ENCODE measurements at places on chromosomes 12 and 14. TPM values are rescaled to one million over a fixed set of nuclear protein-coding genes. Genes with fewer than 3 reads are reported as not detected.

GRCh38 chr12:79056775-79057174, 192.2 kb downstream of the SYT1 start:
- no peak for DNase-seq
- H3K4me3 ChIP-seq: no peak overlapping the region
- H3K36me3 ChIP-seq: no peaks in the 10 kb centered on the region
- no peaks in the 10 kb centered on the region for H3K4me1 ChIP-seq

- no peak overlapping the region for H3K4me3 ChIP-seq
- H3K27ac ChIP-seq: no peak overlapping the region
- H3K27me3 ChIP-seq: no peaks in the 10 kb centered on the region
Observed at GRCh38 chr14:70525691-70526090, 9.1 kb downstream of the ADAM20 start.

DNA sequence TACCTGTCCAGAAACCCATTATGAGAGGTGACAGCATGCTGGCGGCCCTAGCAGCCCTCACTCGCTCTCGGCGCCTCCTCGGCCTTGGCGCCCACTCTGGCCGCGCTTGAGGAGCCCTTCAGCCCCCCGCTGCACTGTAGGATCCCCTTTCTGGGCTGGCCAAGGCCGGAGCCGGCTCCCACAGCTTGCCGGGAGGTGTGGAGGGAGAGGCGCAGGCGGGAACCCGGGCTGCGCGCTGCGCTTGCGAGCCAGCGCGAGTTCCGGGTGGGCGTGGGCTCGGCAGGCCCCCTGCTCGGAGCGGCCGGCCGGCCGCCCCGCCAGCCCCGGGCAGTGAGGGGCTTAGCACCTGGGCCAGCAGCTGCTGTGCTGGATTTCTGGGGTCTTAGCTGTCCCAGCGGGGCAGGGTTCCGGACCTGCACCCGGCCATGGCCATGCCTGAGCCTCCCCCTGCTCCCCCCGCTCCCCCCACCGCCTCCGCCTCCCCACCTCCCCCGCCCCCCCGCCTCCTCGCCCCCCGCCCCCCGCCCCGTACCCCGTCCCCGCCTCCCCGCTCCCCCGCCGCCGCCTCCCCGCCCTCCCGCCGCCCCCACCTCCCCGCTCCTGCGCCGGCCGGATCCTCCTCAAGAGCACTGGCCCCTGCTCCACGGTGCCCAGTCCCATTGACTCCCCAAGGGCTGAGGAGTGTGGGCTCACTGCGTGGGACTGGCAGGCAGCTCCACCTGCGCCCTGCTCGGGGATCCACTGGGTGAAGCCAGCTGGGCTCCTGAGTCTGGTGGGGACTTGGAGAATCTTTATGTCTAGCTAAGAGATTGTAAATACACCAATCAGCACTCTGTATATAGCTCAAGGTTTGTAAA, 163.1 kb downstream of the KLHL28 start:
- H3K36me3 ChIP-seq: no peaks in the 10 kb centered on the region
- no peaks in the 10 kb centered on the region for H3K4me1 ChIP-seq
- H3K27me3 ChIP-seq: no peaks in the 10 kb centered on the region
- DNase-seq: no peak
- H3K4me3 ChIP-seq: no peak overlapping the region

- no peaks in the 10 kb centered on the region for H3K36me3 ChIP-seq
- no peak for DNase-seq
- no peak overlapping the region for H3K4me3 ChIP-seq
- H3K27ac ChIP-seq: no peak overlapping the region
- peaks cover 5% of the 10 kb centered on the region for H3K4me1 ChIP-seq
- no peaks in the 10 kb centered on the region for H3K27me3 ChIP-seq
Observed at GRCh38 chr14:72498646-72499045, 395.3 kb downstream of the DPF3 start.

The ABHD12B gene
- total RNA-seq: not detected

DNA sequence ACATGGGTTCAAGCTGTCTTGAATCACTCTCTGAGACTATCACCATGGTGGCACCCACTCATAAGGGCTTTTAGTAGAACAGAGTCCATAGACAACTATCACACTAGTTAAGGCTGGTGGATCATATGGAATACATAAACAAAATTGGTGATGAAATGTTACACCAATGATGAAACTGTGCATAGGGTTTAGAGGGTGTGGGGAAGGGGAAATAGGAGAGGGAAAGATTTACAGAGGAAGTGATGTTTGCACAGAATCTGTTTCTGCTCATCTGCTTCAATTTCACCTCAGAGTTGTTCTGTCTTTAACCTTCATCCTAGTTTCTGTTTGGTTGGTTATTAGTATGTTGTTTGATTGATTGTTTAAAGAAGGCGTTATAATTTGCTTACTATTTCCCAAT, 2.4 kb upstream of the RXYLT1 start:
- no peaks in the 10 kb centered on the region for H3K27me3 ChIP-seq
- peaks cover 2% of the 10 kb centered on the region for H3K36me3 ChIP-seq
- H3K4me3 ChIP-seq: no peak overlapping the region
- peaks cover 7% of the 10 kb centered on the region for H3K4me1 ChIP-seq
- H3K27ac ChIP-seq: no peak overlapping the region

- H3K27ac ChIP-seq: peak overlapping the region; percentile 52
- no peak for DNase-seq
- H3K4me3 ChIP-seq: peak overlapping the region; percentile 66
Observed at GRCh38 chr14:101813171-101813759, 51.8 kb downstream of the PPP2R5C start.

The CKAP4 gene
- total RNA-seq: 23.6 TPM

The TDRD9 gene
- total RNA-seq: not detected

The SLCO1B1 gene
- not detected for total RNA-seq

The MLF2 gene
- 125 TPM for total RNA-seq

The GYS2 gene
- not detected for total RNA-seq

GRCh38 chr14:21268617-21269251, 508 bp downstream of the HNRNPC start:
- peak overlapping the region; percentile 100 for H3K27ac ChIP-seq
- no peaks in the 10 kb centered on the region for H3K27me3 ChIP-seq
- H3K36me3 ChIP-seq: peaks cover 16% of the 10 kb centered on the region
- H3K4me1 ChIP-seq: peaks cover 18% of the 10 kb centered on the region
- peak overlapping the region; percentile 98 for H3K4me3 ChIP-seq

GRCh38 chr12:13250416-13250815, 53.9 kb downstream of the EMP1 start:
- H3K4me1 ChIP-seq: no peaks in the 10 kb centered on the region
- no peak for DNase-seq
- peaks cover 1% of the 10 kb centered on the region for H3K27me3 ChIP-seq
- H3K36me3 ChIP-seq: no peaks in the 10 kb centered on the region

DNA sequence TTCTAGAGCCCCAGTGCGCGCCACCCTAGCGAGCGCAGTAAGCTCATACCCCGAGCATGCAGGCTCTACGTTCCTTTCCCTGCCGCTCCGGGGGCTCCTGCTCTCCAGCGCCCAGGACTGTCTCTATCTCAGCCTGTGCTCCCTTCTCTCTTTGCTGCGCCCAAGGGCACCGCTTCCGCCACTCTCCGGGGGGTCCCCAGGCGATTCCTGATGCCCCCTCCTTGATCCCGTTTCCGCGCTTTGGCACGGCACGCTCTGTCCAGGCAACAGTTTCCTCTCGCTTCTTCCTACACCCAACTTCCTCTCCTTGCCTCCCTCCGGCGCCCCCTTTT, 791 bp downstream of the TMEM233 start:
- no peak for DNase-seq
- no peak overlapping the region for H3K4me3 ChIP-seq
- no peaks in the 10 kb centered on the region for H3K36me3 ChIP-seq
- H3K27me3 ChIP-seq: peaks cover 10% of the 10 kb centered on the region
- H3K27ac ChIP-seq: no peak overlapping the region
- H3K4me1 ChIP-seq: no peaks in the 10 kb centered on the region

The NACA gene
- total RNA-seq: 1,218 TPM

The KRT74 gene
- not detected for total RNA-seq

The SAMD15 gene
- total RNA-seq: 1.1 TPM

DNA sequence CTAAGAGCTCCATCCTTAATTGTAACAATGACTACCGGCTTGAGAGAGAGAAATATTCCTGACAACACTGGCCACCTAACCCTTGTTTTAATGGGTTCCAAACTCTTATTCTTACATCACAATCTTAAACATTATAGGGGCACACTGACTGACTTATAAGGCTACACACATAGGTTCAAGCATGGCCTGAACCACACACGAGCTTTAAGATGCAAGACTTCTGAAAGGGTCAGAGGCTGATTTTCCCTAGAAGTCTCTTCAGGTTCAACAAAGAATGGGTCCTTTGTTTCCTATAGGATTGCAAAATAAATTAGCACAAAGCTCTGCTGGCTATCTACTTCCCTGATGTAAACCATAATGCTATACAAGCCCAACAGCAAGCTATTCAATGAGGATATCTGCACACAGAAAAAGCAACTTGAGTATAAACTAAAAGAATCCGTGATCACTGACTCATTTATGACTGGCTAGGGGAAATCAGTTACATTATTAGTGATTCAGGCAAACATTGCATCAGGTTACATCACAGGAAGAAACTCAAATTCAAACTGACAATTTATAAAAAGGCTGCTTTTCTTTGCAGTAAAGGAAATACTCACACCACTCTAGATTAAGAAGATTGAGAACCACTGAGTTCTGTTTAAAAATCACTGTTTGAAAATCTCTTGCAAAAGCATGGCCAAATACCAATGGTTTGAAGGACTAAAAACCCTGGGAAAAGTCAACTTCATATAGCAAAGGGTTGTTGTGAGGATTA, 8.5 kb downstream of the BTG1 start:
- H3K4me1 ChIP-seq: peaks cover 13% of the 10 kb centered on the region
- H3K36me3 ChIP-seq: no peaks in the 10 kb centered on the region
- H3K27ac ChIP-seq: peak overlapping the region; percentile 85
- H3K4me3 ChIP-seq: peak overlapping the region; percentile 89

GRCh38 chr14:54771411-54772027, 131.1 kb downstream of the GCH1 start:
- no peak for DNase-seq
- no peak overlapping the region for H3K4me3 ChIP-seq
- peaks cover 20% of the 10 kb centered on the region for H3K4me1 ChIP-seq
- H3K27me3 ChIP-seq: no peaks in the 10 kb centered on the region
- H3K36me3 ChIP-seq: no peaks in the 10 kb centered on the region

The REM2 gene
- total RNA-seq: 0.66 TPM

- DNase-seq: no peak
- H3K4me3 ChIP-seq: no peak overlapping the region
- H3K27me3 ChIP-seq: no peaks in the 10 kb centered on the region
Observed at GRCh38 chr12:54831631-54832030, 22.7 kb upstream of the MUCL1 start.

DNA sequence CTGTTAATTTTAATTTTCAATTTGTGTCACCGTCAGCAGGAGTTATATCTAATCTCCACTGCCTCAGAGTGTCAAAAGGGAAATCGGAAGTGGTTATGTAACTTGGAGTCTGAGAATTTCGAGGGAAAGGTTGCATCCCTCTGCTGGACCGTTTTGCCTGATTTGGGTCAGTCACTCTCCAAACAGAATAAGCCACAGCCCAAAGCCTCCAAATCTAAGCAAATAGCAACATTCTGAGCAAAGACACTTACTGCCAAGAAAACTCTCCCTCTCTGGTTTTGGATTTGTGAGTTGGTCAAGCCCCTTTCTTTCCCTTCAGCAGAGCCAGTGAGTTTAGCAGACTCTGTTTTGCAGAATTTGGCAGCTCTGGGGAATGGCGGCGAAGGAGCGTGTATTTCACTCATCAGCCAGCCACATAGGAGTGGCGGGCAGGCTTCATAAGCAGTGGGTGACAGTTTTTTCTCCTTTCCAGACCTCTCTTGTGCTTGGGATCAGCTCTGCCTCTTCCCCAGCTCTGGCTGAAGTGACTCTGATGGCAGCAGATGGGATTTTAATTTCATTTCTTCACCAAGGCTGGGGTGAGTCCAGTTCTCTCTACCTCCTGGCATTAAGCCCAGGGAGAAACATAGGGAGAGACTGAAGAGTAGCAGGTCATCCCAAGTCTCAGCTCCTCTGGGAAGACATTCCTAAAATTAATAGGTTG, 218.7 kb upstream of the NOS1 start:
- no peaks in the 10 kb centered on the region for H3K36me3 ChIP-seq
- no peak overlapping the region for H3K4me3 ChIP-seq
- H3K27me3 ChIP-seq: peaks cover 2% of the 10 kb centered on the region
- H3K4me1 ChIP-seq: no peaks in the 10 kb centered on the region

- H3K36me3 ChIP-seq: no peaks in the 10 kb centered on the region
- H3K4me1 ChIP-seq: no peaks in the 10 kb centered on the region
- H3K4me3 ChIP-seq: no peak overlapping the region
- no peak overlapping the region for H3K27ac ChIP-seq
- H3K27me3 ChIP-seq: no peaks in the 10 kb centered on the region
Observed at GRCh38 chr14:70052990-70053389, 135.8 kb downstream of the SLC8A3 start.

- peaks cover 10% of the 10 kb centered on the region for H3K36me3 ChIP-seq
- no peaks in the 10 kb centered on the region for H3K27me3 ChIP-seq
- peak overlapping the region; percentile 92 for H3K4me3 ChIP-seq
- peaks cover 22% of the 10 kb centered on the region for H3K4me1 ChIP-seq
- H3K27ac ChIP-seq: peak overlapping the region; percentile 87
- DNase-seq: no peak
Observed at GRCh38 chr12:120199595-120200306, 1.2 kb downstream of the RPLP0 start.

DNA sequence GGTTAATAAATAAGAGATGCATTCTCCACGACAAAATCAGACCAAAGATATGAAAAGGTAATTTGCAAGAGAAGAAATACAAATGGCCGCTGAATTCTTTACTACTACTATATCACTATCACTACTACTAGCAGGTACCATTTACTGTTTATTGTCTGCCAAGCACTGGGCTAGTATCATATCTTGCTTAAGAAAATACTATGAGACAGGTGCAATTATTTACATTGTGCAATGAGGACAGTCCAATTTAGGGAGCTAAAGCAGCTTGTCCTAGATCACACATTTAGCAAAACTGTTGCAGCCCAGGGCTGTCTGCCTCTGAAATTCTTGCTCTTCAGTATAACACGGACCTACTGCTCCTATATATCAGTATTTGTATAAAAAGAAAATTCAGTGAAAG, 52.8 kb downstream of the CRADD start:
- no peak overlapping the region for H3K27ac ChIP-seq
- no peaks in the 10 kb centered on the region for H3K27me3 ChIP-seq
- no peak overlapping the region for H3K4me3 ChIP-seq
- no peaks in the 10 kb centered on the region for H3K36me3 ChIP-seq
- no peak for DNase-seq

Data from GM12878 (cell line).